ENCODE measurements at places on chromosomes 3 and 15. TPM values are rescaled to one million over a fixed set of nuclear protein-coding genes. Genes with fewer than 3 reads are reported as not detected.

The ZBED2 gene
- 1.1 TPM for polyA plus RNA-seq

DNA sequence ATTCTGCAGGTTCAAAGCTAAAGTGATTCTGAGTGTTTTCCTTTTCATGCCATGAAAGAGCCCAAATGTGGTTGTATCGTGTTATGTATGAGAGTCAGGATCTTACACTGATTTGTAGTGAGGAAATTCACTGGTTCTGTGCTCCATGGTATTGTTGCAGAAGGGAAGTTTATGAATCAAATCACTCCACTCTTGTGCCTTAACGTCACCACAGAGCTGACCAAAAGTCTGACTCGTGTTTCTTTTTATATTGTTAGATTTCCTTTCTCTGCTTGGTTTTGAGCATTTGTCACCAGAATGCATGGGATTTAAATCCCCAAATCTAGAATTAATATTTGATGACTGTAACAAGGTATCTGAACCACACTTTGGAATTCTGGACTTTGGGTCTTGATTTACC, 29.1 kb upstream of the SLC30A4 start:
- DNase-seq = no peak

DNA sequence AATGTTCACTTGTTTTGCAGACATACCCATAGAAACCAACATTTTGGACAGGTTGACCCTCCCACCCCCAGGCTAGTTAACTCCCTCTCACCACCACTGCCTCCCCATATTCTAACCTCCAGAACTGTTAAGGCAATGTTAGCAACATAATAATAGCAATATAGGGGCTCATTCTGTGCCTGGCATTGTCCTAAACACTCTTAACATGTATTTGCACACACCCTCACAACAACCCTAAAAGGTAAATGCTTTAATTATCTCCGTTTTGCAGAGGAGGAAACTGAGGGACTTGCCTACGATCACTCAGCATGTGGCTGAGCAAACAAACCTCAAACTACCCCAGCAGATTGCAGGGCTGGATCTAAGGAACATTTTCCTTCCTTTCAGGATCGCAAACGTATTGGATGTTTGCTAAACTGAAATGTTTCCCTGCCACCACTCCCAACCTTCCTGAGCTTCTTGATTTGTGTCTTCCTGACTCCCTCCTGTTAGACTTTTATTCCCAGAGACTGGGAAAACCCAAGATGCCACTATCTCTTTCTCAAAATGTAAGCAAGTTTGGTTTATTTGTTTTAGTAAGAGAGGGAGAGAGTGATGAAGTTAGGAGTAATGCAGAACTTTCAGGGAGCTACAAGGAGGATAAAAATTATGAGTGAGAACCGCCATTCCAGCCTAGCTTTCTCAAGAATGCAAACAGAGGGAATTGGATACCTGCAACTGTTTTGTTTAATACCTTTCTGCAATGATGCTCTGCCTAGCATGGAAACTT, 1.3 kb downstream of the SCG5 start:
- no peak for DNase-seq

DNA sequence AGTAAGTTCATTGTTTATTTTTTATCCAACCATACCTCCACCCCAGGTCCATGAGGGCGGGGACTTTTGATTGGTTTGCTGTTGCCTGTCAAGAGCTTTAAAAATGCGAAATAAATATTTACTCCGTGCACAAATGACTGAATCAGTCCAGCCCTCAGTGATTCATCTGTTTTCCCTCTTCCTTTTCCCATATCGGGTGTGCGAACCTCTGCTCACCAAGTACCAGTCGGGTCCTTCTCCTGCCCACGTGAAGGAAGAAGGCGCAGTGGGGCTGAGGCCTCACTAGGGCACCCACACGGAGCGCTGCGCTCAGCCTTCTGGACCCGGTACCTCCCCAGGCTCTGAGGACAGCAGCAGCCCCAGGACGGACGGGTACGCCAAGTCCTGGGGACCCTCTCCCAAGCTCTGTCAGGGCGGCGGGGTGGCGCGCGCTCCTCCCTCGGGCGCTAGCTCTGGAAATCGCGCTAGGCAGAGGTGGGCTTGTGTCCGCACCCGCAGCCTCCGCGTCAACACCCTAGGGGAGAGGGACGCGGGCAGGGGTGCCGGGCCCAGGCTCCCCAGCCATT, 70.5 kb upstream of the EPHB3 start:
- peak; percentile 29 for DNase-seq

The LCTL gene
- not detected for polyA plus RNA-seq

The ALS2CL gene
- 3.3 TPM for polyA plus RNA-seq

DNA sequence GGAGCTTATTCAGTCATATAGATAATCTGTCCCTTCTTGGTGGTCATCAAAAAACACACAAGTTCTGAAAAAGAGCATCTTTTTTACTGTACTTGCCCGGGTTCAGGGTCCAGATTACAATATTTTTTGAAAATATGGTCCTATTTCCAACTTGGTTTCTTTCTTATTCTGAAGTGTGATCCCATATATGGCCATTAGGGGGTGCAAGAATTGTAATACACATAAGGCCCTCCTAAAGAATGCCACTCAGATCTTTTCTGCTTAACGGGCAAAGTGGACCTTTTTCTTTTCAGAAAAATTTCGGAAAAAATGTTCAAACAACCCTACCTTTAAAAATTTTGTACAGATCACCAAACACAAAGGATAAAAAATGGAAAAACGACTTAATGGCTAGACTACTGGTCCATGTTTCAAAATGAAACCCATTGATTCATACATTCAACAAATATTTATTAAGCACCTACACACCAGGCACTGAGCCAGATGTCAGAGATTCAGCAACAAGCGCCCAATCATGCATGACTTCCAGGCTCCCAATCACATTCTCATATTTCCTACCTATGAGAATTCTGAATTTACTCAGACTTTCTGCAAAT, 102.0 kb upstream of the MYRIP start:
- DNase-seq = peak; percentile 39

DNA sequence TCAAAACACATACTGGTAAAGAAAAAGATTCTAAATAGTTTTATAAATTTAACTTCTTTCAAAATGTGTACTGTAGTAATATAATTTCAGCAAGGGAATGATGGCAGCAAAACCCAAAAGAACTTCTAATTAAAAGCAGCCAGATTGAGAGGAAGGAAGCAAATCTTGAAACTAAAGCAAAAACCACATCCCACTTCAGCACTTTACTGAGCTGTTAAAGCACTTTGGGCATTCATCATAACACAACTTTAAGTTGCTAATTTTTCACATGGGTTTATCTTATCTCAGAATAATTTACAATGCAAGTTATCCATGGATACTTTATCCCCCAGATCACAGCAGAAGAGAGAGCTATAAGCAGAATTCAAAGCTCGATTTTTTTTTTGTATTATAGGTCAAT, 6.0 kb downstream of the RFC4 start:
- DNase-seq = no peak

The FSTL1 gene
- polyA plus RNA-seq = 119 TPM

DNA sequence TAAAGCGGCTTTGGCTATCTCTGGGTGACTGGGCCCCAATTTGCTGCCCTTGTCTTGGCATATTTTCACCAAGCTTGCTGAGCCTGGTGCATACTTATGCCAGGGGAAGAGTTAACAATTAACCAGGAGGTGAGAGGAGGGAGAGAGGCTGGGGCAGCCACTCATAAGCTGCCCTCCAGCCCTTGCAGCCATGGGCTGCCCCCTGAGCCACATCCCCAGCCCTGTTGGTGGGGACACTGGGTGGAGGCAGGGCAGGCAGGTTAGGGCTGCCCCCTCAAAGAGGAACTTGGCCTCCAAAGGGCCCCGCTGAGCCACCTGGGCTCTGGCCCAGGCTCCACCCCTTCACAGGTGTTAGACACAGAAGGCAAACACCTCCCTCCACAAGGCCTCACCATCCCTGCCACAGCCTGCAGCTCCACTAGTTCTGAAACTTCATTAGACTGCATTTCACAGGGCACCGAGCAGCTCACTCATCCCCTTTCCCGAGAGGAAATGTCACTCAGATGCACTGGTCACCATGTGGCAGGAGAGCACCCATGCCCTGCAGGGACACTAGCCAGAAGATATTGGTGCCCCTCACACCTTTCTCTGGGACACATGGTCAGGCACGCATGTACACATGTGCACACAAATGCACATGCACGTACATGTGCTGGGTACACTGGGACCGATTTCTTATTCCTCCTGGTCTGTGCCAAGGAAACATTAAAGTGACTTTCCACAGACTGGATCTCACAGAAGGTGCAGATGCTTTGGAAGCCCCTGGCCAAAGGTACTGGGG, 20.2 kb downstream of the AMOTL2 start:
- DNase-seq = no peak

The GATM gene
- 3.7 TPM for polyA plus RNA-seq
